ENCODE measurements at places on chromosomes 5 and 9.

DNA sequence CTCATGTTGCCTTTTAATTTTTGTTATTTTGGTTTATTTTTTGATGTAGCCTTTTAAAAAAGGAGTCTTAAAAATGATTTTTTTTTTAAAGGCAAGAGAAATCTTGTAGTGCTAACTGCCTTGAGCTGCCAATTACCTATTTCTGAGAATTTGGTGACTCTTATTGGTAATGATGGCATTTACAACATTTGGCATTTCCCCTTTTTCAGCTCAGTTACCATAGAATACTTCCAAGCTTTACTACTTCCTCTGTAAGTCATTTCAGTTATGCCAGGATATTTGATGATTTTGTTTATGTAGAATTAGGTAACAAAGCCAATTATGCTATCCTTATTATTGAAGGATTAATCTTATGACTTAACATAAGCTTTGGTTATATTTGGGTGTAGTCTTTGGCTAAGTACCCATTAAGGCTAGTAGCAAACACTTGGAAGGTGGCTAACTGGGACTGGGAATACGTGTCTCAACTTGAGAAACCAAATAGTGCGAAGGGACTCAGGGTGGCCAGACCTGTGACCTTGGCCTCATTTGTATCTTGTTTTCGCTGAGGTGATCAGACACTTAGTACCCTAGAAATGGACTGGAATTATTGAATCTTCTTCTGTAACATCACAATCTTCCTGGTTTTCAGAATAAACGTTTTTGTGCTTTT, 27.7 kb downstream of the CDC37L1 start:
- DNase-seq = no peak

DNA sequence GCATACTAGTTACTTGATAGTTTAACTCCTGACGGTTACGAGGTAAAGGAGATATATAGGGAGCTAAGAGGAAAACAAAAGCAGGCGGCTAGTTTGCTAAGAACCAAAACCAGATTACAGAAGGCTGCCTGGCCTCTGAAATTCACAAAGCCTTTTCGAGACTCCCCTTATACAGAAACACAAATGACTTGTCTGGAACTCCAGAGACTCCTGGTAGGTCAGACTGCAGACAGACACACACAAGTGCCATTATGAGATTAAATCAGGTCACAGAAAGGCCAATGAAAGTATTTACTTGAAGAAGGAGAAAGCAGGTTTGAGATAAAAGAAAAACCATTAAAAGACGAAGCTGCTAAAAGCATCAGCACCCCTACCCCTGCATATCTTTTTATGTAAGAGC, 142.5 kb upstream of the LRRTM2 start:
- DNase-seq = no peak

GRCh38 chr9:8961186-8961851, 1161.7 kb upstream of the DMAC1 start:
- DNase-seq = no peak

- DNase-seq = no peak
These were observed 228.0 kb downstream of the TLE4 start for GRCh38 chr9:79799691-79800335.

GRCh38 chr5:143168171-143168741, 235.2 kb downstream of the NR3C1 start:
- DNase-seq = no peak

GRCh38 chr5:33299621-33300208, 141.1 kb upstream of the TARS1 start:
- no peak for DNase-seq

DNA sequence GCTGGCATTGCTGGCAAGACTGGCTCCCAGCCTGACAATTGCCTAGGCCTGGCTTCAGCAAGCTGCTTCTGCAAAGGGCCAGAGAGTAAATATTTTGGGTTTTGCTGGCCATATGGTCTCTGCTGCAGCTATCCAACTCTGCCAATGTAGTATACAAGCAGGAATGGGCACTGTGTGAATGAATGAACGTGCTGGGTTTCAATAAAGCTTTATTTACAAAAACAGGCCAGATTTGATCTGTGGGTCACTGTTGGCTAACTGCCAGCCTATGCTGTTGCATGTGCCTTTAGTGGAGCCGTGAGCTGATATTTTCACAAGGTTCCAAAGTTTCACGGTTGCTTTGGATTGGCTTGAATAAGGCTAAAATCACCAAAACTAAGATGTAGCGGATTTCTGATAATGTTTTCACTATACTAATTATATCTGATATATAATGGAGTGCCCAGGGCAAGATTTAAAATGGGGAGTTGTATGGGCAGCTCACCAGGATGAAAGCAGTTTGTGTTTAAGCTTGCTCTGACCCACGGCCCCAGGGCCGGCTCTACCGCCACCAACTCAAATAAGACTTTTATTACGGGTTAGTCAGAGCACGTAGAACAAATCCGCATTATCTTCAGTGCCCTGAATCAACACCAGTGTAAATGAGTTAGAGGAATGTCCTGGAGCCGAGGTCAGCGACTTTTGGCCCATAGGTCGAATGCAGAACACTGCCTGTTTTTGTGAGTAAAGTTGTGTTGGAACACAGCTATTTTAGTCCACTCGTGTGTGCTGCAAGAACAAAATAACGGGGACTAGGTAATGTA, 98.6 kb upstream of the DAP start:
- no peak for DNase-seq

GRCh38 chr9:110443146-110443865, 105.6 kb upstream of the TXNDC8 start:
- no peak for DNase-seq

GRCh38 chr9:133604214-133604613, 5.0 kb downstream of the FAM163B start:
- DNase-seq = peak; percentile 68

DNA sequence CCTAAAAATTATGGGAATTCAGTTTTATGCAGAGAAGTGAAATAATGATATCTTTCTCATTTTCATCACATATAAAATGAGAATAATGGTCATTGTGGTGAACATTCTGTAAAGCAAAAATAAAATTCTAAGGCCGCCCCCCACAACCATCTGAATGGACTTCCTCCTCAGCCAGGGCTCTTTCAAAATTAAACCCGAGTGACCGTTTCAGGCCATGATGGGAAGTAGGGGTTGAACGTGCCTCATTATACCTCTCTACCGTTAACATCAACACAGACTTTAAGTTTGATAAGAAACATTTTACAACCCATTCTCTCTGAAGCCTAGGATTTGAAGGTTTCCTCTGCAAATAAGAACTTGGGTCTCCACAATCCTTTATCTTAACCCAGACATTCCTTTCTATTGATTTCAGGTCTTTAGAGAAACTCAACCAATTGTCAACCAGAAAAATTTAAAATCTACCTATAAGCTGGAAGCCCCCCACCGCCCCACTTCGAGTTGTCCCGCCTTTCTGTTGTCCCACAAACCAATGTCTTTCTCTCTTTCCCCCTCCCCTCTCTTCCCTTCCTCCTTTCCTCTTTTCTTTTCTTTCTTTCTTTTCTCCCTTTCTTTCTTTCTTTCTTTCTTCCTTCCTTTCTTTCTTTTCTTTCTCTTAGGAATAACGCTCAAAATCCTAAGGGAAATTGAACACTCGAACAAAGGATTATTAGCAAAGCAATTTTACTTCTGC, 1.7 kb upstream of the TMCO6 start:
- DNase-seq = no peak

DNA sequence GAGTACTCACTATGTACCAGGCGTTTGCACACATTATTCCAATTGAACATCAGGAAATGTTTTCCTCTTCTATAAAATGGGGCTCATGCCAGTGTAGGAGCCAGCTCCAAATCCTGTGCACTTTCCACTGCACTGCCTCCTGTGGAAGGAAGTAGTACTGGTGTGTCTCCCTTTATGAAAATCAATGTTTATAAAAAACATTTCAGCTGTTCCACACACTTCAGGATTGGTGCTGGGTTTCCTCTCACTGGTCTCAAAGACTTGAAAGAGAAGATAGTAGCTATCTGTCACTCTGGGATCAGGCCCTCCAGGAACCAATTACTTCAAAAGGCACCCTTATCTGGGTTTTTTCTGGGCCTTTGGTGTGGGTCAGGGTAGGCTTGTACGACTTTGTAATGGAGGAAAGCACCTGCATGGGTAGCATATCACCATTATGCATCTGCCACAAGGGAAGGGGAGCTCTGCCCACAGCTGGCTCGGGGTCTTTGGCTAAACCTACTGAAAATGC, 32.5 kb downstream of the RAB14 start:
- no peak for DNase-seq

GRCh38 chr5:6792911-6793471, 79.8 kb downstream of the TENT4A start:
- DNase-seq = no peak

DNA sequence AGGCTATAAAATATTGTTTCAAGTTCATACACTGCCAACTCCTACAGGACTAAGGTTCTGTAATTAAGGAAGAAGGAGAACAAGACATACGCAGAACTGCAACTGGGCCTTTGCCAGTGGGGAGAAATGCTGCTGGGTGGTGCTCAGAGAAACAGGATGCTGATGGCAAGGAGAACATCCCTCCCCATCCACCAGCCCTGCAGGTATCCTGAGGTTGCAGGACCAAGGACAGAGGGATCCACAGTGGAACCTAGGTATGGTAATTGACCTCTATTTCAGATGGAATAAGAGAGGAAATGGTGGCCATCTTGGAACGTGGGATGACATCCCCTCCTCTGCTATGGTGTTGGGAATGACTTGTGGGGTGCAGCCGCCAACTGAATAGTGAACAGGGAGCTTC, 206.3 kb upstream of the S1PR3 start:
- DNase-seq = no peak
